ENCODE measurements at places on chromosomes 1 and 21.
A peak's percentile ranks its signal among the peaks of the same experiment; 100 is the strongest.

DNA sequence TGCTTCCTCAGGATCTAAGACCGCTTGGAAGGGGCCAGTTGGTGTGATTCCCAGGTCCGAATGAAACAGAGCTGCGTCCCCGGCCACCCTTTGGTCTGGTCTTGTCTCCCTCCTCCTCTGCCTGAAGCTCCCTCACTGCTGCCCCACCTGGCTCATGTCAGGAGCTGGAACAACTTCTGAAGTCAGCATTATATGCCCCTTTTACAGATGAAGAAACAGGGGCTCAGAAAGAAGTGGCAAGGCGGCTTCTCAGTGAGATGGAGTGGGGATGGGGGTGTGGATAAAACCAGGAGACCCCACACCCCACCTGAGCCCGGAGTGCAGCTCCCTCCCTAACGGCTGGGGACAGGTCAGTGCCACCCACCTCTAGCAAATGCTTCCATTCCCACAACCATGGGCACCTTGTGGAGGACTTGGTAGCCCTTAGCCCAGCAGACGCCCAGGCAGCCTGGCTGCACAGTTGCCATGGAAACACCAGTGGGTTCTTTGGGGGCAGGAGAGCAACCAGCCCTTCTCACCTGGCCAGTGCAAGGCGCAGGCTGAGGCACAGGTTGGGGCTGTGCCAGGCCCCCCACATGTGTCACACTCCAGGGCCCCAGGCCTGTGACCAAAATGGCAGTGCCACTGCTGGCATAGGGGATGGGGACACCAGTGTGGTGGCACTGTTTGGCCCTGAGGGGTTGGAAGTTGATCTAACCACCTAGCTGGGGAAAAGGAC, 31.9 kb upstream of the ECE1 start:
- no peak for DNase-seq

DNA sequence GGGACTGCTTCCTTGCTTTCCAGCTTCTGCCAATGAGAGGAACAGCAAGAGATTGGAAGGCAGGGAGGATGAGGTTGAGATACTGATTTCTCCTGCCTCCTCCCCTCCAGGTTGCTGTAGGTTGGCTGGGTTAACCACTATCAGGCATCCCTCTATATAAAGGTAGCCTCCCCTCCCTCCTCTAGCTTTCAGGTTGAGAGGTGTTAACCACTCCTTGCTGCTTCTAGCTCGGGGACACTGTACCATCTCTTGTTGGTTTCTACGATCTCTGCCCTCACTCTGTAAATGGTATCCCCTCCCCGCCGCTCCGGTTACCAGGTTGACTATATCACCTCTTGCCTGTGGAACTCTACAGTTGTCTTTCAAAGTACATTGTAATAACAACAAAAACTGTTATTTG, 16.7 kb downstream of the LPAR3 start:
- no peak for DNase-seq

- no peak for DNase-seq
Observed at GRCh38 chr1:66386712-66387111, 147.2 kb upstream of the SGIP1 start.

DNA sequence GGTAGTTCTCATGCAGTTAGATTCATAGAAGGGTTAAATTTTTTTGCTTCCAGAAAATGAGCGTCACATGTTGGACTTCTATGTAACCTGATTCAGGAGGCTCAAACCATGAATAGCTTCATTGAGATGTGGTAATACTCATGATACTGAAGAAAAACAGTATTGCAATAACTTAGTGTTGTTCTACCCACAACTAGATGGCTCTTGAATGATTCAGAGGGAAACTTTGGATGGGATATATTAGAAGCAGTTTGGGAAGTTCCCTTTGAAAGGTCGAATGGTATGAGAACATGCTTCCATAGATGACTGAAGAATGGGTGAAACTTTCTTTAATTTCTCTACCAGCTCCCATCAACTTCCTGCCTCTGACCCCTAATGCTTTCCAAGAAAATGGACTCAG, 211.7 kb upstream of the PTGFR start:
- DNase-seq, result no peak

- no peak for DNase-seq
Observed at GRCh38 chr21:45279446-45280177, 8.1 kb downstream of the POFUT2 start.

GRCh38 chr21:42161401-42161955, 57.5 kb upstream of the ABCG1 start:
- no peak for DNase-seq

DNA sequence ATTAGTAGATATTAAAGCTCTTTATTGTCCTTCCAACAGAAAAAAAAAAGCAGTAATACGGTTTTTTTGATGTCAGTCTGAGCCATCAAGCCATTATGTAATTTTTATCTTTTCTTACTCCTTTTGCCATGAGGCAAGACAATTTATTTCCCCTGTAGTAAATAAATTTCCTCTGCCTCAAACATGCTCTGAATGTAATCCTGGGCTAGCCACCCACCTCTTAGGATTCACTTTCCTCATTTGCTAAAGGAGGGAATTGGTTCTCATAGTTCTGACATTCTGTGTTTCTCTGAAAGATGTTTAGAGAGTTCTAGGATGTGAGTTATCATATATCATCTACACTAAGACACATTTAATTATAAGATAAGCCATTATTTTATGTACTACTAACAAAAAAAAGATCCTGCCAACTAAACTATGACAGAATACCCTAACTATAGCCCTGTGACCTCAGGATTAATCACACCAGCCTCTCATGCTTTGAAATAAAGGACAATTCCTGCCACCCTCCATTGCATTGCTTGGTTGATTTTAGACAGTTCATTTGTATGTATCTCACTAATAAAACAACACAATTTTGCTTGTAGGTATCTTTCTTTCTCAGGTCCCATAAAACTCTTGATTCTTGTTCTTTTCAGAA, 34.0 kb upstream of the RAP1A start:
- no peak for DNase-seq

DNA sequence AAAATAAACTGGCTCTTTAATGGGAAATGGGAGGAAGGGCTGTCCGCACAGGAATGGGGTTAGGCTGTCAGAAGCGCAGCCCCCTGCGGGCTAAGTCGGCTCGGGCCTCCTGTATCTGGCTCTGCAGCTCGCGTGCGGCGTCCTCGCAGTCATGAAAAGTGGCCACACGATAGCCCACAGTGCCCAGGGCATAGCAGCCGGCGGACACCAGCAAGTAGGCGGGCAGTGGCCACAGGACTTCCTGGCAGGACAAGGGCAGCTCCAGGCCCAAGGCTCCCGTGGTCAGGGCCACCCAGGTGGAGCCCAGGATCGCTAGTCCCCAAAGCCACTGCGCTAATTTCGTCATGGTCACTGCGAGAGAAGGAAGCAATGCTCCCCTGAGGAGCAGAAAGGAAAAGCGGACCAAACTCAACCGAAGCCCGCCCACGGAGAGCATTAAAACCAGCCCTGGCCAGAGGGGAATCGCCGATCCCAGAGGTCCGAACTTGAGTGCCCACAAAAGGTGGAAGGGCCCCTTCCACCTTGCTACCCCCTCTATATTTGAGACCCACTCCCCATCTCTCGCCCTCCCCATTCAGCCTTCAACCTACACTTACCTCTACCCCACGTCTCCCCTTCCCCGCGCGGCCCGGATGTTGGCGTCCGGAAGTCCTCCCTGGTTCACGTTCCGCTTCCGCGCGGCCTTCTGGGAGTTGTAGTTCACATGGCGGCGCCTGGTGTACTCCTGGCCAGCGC, at the start of gene DPM3:
Gene DPM3, minus strand, starts transcription at position 637 of the 735 bp plus-strand sequence. Its CDS starts 291 bp downstream, at position 346.
- DNase-seq, result peak; percentile 93

DNA sequence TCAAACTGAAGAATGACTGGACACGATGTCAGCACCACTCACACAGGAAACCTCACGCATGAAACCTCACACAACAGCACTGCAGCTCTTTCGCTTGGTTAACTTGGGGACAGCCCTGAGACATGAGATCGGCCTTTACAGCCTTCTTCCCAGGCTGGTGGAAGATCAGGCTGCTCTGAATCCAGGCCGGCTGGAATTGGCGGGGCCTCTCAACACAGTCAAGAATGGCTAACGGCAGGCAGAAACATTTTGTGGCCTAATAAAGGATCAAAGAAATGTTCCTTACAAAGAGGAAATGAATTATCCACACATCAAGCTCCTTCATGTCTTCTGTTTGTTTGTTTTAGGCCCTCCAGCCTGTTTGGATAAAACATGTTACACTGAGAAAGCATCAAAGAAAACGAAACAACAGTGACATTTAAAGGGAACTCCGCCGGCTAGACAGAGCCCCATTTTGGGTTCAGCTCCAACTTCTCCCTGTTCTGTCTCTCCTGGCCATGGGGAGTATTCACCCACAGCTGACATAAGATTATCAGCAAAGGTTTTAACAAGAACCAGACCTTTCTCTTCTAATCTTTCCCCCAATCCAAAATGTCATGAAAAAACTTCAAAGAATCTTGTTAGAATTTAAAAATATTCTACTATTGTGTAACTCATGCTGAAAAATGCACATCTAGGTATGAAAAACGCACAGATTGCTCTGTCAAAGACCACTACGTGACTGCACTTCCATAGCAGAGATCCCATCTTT, 131.2 kb downstream of the SLC45A1 start:
- no peak for DNase-seq

DNA sequence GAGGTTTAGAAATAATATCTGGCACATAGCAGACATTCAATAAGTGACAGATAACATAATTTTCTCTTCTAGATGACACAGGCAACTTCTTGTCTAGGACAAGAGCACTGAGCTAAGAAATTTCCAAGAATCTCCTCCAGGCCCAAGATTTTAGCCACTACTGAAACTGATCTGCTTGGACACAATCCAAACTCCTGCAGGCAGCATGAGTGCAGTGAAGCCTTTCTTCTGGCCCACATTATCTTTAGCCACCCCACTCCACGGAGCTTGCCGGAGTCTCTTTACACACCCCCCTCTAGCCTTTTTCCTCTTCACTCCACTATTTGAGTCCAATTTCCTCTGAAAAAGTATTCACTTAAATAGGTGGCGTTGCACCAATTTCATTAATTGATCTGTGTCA, 142.9 kb upstream of the DUSP10 start:
- no peak for DNase-seq

DNA sequence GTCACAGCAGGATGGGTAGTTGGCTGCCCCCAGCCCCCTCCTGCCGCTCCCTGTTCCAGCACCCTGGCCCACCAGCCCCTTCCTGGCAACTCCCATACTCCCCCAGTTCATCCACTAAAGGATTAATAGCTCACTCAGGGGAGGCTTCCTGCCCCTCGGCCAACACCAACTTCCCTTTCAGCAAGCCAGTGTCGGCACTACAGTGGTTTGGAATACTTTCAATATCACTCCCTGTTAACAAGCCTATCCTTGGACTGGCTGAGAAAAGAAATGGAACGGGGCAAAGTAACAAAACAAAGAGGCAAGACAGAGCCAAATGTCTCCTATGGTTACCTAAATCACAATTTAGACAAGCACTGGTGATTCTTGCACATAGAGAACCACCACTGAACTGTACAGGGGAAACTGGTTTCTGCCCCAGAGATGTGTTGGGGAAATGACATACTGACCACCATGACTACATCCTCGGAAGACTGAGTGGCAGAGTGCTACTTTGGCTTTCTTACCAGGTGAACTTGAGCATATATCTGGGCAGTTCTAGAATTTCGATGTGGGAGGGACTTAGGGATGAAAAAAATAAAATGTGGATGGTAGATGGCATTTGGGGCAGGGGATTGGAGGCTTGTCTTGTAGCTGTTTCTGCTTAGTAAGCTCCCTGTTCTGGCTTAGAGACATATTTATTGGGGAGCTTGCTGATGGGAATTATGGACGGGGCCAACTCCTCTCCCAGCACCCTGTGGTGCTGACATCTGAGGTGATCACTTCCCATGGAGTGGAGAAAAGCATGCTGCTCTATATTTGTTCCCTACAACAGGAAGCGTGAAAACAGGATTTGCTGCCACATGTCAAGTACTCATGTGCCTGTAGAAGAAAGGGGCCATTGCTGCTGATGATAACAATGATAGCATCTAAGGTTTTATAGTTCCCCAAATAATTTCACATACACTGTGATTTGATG, 7.1 kb upstream of the CAPN2 start:
- DNase-seq, result no peak

- no peak for DNase-seq
Observed at GRCh38 chr1:18854331-18855025, 5.0 kb downstream of the TAS1R2 start.

DNA sequence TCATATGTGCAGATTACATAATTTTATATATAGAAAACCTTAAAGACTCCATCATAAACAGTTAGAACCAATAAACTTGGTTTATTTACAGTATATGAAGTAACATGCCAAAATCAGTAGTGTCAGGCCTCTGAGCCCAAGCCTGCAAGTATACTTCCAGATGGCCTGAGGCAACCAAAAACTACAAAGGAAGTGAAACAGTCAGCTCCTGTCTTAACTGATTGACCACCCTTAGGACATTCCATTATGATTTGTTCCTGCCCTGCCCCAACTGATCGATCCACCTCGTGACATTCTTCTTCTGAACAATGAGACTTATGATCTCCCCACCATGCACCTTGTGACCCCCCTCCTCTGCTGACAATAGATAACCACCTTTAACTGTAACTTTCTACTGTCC, 630.3 kb downstream of the AMY1C start:
- no peak for DNase-seq

- peak; percentile 53 for DNase-seq
Observed at GRCh38 chr1:218371927-218372672, 27.0 kb downstream of the TGFB2 start.

DNA sequence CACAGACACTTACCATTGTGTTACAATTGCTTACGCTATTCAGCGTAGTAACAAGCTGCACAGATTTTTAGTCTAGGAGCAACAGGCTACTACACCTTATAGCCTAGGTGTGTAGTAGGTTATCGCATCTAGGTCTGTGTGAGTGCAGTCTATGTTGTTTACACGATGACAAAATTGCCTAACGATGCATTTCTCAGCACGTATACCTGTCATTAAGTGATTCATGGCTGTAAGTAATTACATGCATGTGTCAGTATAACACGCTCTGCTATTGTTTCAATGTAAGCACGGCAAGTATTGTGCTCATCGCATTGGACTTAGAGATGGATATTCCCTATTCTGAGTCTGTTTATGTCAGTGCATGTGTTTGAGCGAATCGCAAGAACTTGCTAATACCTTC, 15.7 kb upstream of the ZBTB18 start:
- no peak for DNase-seq

DNA sequence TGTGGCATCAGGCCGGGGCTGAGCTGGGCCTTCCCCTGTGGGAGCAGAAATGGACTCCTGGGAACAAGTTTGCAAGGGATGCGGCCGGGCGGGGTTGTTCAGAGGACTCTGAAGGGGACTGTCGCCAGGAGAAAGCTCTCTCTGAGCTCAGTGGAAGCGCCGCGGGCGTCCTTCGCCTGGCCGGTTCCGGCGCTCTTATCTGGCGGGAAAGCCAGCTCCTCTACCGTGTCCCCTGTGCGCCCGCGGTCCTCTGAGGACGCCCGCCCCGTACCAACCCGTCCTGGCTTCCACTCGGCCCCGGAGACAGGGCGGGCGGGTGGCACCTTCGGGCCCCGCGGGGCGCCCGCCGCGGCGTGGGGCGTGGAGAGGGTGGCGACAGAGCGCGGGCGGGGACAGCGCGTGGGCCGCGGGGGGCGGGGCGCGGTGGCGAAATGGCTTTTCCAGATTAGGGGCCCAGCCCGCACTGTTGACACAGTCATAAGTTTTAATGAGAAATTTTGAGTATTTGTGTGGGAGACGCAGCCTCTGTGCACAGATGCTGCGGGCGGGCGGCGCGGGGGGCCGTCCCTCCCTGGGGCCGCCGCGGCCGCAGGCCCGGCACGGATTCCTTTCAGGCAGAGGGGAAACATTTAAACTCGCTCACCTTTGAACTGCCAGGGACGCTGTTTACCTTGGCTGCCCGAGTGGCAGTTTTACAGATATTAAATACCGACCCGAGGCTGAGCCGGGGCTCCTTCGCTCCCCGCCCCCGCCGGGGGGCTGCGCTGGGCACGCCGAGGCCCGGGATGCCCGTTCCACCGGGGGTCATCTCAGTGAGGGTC, 70.2 kb downstream of the FOXD2 start:
- peak; percentile 74 for DNase-seq

GRCh38 chr21:16407403-16408240, 677.8 kb downstream of the USP25 start:
- peak; percentile 7 for DNase-seq

All from retina (tissue), 1 donor.